ENCODE measurements at places on chromosomes 16 and 17.
A peak's percentile ranks its signal among the peaks of the same experiment; 100 is the strongest.

- DNase-seq = no peak
Observed at GRCh38 chr16:31134091-31134571, 1.4 kb downstream of the PRSS8 start.

DNA sequence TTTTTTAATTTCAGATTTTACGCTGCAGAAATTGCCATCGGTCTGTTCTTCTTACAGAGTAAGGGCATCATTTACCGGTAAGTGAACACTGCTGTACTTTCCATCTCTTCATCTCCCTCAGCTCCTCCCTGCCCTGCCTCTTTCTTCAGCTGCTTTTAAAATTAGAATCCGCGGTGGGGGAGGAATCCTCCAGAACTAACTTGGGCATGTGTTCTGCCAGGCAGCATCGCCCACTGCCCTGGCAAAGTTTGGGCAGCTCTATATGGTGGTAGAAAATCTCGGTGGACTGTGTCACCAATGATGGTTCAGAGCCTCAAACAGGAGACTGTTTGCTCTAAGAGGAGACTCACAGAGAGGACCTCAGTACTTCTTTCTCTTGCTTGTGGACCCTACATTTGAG is 81.6 kb upstream of the CACNG3 start:
- DNase-seq = no peak

DNA sequence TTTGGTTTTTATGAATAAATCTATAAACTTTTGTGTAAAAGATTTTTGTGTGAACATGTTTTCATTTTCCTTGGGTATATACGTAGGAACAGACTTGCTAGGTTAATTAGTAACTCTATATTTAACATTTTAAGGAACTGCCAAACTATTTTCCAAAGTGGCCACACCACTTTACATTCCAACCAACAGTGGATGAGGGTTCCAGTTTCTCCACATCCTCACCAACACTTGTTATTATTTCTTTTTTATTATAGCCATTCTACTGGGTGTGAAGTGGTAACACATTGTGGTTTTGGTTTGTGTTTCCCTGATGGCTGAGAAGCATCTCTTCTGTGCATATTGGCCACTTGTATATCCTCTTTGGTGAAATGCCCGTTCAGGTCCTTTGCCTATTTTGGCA is 20.0 kb downstream of the LYRM9 start:
- DNase-seq = no peak

GRCh38 chr16:89395150-89396142 is 94.9 kb downstream of the ANKRD11 start:
- peak; percentile 70 for DNase-seq

- DNase-seq = no peak
Observed at GRCh38 chr17:45783593-45784292, 377 bp upstream of the CRHR1 start.

DNA sequence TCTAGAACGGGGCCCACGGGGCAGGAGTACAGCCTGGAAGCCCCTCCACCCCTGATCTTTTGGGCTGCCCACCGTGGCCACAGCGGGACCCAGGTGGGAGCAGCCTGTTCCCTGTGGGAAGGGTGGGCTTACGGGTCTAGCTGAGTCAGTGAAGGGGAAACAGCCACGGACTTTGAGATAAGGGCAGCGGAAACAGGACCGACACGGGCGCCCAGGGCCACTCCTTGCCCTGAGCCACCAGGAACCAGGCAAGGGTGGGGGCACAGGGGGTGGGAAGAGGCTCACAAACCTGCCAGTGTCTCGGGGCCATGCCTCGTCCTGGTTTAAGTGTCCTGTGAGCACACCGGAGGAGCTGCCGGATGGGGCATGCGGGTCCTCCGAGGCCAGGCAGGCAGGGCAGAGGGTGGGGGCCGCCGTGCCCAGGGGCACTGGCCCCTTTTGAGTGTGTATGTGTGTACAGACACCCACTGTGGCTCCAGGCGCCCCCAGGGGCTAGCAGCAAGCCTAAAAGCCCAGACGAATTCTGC is 47.6 kb upstream of the PVALEF start:
- no peak for DNase-seq

- no peak for DNase-seq
Observed at GRCh38 chr17:40190197-40191021, 13.1 kb downstream of the RAPGEFL1 start.

DNA sequence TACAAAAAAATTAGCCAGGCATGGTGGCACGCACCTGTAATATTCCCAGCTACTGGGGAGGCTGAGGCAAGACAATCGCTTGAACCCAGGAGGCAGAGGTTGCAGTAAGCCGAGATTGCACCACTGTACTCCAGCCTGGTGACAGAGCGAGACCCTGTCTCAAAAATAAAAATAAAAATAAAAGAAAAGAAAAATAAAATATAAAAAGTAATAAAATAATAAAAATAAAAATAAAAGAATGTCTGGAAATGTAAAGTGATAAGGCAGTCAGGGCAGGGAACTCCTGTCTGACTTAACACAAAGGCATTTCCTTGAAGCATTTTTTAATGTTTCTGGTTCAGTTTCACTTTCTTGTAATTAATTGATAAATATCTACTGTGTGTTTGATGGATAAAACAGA is 34.7 kb upstream of the DNAJA2 start:
- no peak for DNase-seq

GRCh38 chr16:81647527-81647926 is 131.6 kb upstream of the PLCG2 start:
- no peak for DNase-seq

DNA sequence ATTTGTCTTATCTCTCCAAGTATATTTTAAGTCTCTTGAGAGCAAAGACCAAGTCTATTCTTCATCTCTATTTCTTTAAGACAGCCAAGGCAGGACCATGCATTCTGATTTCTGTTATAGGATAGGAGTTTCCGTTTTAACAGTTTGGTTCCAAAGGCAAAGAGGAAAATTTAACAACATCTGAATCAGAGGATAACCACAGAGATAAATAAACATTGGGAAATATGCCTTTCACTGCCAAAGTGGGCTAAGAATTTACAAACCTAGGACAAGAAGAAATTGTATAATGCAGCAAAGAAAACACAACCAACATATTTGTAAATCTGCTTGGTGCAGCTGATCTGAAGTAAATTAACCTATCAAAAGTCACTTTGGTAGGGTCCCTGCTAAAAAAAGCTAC is 37.7 kb downstream of the USP32 start:
- no peak for DNase-seq

- DNase-seq = no peak
Observed at GRCh38 chr16:82639666-82640336, 13.0 kb downstream of the CDH13 start.

GRCh38 chr17:29005936-29006511 is at the start of gene SEZ6:
Gene SEZ6, minus strand, starts transcription at chr17:29006033. Its CDS starts 164 bp downstream, at chr17:29005869.
- peak; percentile 30 for DNase-seq
